ENCODE measurements at places on chromosomes 3 and 15. TPM values are rescaled to one million over a fixed set of nuclear protein-coding genes. Genes with fewer than 3 reads are reported as not detected.

DNA sequence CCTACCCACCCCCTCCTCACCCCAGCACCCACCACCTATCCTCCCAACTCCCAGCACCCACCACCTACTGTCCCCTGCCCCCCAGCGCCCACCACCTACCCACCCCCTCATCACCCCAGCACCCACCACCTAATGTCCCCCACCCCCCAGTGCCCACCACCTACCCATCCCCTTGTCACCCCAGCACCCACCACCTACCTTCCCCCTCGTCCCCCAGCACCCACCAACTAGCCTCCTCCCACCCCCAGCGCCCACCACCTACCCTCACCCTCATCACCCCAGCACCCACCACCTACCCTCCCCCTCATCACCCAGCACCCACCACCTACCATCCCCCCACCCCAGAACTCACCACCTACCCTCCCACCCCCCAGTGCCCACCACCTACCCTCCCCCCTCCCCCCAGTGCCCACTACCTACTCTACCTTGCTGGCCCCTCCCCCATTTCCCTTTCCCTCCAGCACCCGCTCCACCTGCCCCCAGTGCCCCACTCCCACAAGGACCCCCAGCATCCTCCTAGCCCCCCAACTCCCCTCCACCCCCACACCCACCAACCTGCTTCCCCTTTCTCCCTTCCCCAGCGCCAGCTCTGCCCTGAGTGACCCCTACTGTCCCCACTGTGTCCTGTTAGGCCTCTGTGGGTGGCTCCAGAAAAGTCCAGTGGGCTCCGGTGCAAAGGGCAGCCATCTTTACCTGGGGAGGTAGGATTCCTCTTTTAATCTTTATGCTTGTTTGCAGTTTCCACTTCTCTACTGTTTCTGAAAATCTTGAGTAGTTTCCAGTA, 1.2 kb downstream of the UROC1 start:
- no peak for DNase-seq

DNA sequence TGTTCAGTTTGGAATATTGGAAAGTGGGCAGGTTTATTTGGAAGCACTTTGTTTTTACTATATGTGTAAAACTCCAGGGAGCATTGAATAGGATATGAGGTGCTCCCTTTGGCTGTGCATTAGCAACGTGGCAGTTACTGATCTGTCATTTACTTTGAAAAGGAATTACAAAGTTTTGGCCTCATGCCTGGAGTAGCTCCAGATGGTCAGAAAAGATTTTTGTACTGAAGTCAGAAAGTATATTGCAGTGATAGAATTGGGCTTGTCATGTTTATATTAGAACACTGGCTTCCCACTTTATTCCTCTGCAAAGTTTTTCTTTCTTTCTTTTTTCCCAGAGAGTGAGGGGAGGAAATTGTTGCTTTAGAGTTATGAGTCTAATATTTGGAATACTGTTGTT, 26.1 kb downstream of the FNDC3B start:
- no peak for DNase-seq

The KNG1 gene
- not detected for total RNA-seq

DNA sequence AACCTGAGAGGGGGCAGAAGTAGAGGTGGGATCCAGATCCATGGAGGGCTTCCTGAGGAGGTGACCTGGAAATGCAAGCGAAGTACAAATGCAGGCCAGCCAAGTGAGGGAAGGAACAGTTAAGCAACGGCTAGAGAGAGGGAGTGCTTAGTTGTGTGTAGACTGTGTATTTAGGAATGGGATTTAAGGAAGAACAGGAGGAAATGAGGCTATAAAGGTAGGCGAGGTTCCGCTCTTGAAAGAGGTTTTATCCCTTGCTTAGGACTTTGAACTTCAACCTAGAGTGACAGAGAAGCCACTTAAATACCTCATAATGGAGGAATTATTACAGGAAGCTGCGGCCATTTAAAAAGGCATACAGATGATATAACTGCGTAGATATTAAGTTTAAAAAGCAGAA, 295.1 kb downstream of the THSD4 start:
- no peak for DNase-seq

The ATP10A gene
- 44.6 TPM for total RNA-seq

The RAD51 gene
- 39.5 TPM for total RNA-seq

DNA sequence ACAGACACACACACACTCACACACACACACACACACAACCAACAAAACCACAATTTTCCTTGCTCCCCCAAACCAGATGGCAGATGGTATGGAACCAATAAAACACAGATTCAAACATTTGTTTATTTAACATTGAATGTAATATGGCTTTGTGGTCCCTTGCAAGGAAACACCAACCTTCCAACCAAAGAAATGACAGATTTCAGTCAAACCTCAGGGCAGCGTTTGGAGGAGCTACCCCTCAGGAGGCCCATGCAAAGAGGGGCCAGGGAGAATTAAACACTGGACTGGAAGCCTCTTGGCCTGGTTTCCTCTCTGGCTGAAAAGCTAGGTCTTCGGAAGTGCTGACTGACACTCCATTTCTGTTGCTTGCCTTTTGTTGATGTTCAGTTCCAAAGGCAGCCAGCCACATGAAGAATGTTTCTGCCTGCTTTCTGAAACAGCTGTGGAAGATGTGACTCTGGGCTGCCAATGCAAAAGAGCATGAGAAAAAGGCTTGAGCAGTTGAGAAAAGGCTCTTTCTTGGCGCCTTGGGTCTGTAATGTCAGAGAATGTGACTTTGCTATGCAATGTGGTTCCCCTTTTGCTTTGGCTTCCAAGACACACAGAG, 296.1 kb downstream of the RPLP1 start:
- DNase-seq: no peak

Data from activated naive CD4-positive, alpha-beta T cell treated with anti-CD3 and anti-CD28 coated beads, Interleukin-2, amount 50 U/mL, for 72 hours (primary cell).